ENCODE measurements at places on chromosomes 4 and X. TPM values are rescaled to one million over a fixed set of nuclear protein-coding genes. Genes with fewer than 3 reads are reported as not detected.

DNA sequence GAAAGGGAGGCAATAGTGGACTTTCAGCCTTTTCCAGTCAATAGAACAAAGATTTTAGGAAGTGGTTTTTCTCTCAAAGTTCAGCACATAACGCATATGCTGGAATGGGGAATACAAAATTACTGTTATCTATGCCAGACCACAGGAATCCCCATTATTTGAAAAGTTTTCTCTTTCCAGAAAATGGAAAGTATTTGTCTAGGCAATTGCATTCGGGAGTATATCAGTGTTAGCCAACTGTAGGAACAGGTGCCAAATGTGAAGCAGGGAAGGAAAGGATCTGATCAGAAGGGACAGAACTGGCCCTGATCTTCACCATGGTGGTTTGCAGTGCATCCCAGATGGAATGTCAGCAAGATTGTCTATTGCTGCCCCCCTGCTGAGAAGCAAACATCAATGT lies 213.6 kb downstream of the CPE start:
- H3K27me3 ChIP-seq: peaks cover 3% of the 10 kb centered on the region
- DNase-seq: no peak
- H3K4me1 ChIP-seq: no peaks in the 10 kb centered on the region
- no peak overlapping the region for H3K27ac ChIP-seq
- H3K4me3 ChIP-seq: no peak overlapping the region

Gene HMGB2
- 614 TPM for total RNA-seq

DNA sequence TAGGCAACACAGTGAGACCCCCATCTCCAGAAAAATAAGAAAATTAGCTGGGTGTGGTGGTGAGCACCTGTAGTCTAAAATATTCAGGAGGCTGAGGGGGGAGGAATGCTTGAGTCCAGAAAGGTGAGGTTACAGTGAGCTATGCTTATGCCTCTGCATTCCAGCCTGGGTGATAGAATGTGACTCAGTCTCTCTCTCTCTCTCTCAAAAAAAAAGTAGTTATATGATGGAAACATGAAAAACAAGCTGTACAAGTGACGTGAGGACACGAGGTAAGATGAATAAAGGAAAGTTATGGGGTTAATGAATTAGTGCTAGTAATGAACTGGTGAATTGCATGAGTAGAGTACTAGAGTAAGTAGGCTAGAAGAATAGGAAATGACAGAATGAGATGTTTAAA lies 21.8 kb upstream of the CAMK2D start:
- H3K4me3 ChIP-seq: no peak overlapping the region
- no peak for DNase-seq
- H3K4me1 ChIP-seq: peaks cover 16% of the 10 kb centered on the region
- H3K27ac ChIP-seq: no peak overlapping the region
- no peaks in the 10 kb centered on the region for H3K27me3 ChIP-seq

DNA sequence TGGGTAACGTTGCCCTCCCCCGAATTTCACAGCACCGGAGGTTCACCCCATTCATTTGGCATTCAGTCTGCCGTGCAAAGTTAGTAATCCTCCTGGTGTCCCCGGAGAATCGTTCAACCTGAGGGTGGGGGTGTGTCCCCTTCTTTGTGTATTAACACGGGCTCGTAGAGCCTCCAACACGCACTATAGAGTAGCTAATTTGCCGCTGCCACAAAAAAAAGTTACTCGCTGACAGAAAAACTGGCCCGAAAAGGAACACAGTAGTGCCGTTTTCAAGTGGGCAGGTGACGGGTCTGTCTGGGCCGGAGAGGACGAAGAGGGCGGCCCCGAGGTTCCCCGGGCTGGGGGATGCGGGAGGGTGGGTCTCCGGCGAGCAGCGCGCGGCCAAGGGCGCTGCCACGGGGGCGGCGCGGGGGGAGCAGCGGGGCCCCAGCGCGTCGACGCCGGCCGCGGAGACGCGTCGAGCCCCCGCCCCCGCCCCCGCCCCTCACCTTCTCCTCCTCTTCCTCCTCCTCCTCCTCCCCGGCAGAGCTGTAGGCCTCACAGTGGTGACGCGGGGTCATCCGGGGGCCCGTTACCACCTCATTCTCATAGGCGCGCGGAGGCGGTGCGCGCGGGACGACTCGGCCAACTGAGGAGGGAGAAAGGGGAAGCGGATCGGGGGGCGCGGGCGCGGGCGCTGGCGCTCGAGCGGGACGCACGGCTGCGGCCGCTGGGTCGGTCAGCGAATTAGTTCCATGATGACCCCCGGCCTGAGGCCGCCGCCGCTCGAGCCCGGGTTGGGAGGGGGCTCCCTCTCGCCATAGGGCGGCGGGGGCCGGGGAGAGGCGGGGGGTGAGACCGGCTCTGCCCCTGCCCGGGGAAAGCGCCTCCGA lies 571 bp downstream of the CCNI start:
- H3K4me1 ChIP-seq: peaks cover 29% of the 10 kb centered on the region
- peak; percentile 86 for DNase-seq
- H3K4me3 ChIP-seq: peak overlapping the region; percentile 93
- H3K27ac ChIP-seq: no peak overlapping the region

GRCh38 chrX:106684207-106684606 lies 42.3 kb upstream of the RNF128 start:
- no peaks in the 10 kb centered on the region for H3K4me1 ChIP-seq
- H3K36me3 ChIP-seq: no peaks in the 10 kb centered on the region
- H3K4me3 ChIP-seq: no peak overlapping the region
- no peak for DNase-seq
- no peak overlapping the region for H3K27ac ChIP-seq
- no peaks in the 10 kb centered on the region for H3K27me3 ChIP-seq

Gene LRCH2
- not detected for total RNA-seq

Gene SOWAHB
- not detected for total RNA-seq

Gene TRIM75
- not detected for total RNA-seq

Gene NXF3
- not detected for total RNA-seq

DNA sequence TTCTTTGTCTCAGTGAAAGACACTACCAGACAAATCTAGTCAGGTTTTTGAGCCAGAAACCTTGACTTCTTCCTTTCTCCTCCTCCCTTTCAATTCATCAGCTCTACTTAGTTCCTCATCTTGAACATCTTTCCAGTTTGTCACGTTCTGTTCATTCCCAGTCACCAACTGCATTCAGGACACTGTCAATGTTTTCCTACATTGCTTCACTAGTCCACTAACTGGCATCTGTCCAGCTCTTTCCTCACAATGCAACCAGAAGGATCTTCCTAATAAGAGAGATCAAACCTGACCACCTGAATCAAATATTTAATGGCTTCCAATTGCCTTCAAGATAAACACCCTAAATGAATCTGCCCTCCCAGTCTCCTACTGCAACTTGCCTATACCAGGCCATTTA lies 52.5 kb downstream of the SYNPO2 start:
- no peaks in the 10 kb centered on the region for H3K4me1 ChIP-seq
- H3K27me3 ChIP-seq: peaks cover 8% of the 10 kb centered on the region
- no peak overlapping the region for H3K27ac ChIP-seq
- H3K36me3 ChIP-seq: no peaks in the 10 kb centered on the region
- H3K4me3 ChIP-seq: no peak overlapping the region
- no peak for DNase-seq

- DNase-seq: no peak
- H3K4me1 ChIP-seq: peaks cover 23% of the 10 kb centered on the region
- peak overlapping the region; percentile 56 for H3K4me3 ChIP-seq
- H3K27me3 ChIP-seq: no peaks in the 10 kb centered on the region
- peak overlapping the region; percentile 60 for H3K27ac ChIP-seq
Measured at GRCh38 chrX:49003696-49004095, 1.6 kb upstream of the GRIPAP1 start.

Gene YY2
- 0.75 TPM for total RNA-seq

DNA sequence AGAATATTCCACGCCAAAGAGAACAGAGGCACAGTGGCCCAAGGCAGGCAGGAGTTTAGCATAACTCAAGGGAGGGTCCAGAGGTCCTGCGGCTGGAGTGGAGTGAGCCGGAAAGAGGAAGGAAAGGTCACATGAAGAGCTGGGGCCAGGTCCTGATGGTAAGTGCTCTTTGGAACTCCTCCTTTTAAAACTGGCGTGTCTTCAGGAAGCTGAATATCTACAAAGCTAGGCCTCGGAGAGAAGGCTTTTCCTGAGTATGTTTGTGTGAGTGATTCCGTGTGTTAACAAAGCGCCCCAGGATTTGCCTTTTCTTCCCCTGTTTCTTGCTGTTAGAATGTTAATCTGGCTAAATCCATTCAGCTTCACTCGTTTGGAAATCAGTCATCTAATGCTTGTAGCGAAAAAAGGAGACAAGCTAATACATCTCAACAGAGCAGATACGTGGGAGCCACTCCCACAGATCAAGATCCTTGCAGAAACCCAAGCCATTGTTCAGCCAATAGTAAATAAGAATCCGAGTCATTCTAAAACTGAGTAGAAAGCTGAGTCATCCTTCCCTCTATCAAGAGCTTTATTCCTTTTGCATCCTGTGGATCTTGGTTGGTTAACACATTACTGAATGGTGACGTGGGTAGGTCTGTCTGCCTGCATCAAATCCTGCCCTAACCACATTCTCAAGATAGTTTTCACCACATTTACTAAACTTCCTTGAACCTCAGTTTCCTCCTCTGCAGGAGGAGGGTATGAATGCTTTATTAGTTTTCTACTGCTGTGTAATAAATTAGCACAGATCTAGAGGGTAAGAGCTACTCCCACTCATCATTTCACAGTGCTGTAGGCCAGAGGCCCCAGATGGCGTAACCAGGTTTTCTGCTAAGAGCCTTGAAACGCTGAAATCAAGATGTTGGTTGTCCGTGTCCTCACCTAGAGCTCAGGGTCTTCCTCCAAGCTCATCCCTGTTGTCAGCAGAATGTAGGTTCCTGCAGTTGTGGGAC lies 43.2 kb upstream of the RBM47 start:
- peaks cover 50% of the 10 kb centered on the region for H3K4me1 ChIP-seq
- H3K36me3 ChIP-seq: no peaks in the 10 kb centered on the region
- peak; percentile 71 for DNase-seq
- peak overlapping the region; percentile 92 for H3K27ac ChIP-seq
- H3K27me3 ChIP-seq: no peaks in the 10 kb centered on the region
- H3K4me3 ChIP-seq: peak overlapping the region; percentile 63

DNA sequence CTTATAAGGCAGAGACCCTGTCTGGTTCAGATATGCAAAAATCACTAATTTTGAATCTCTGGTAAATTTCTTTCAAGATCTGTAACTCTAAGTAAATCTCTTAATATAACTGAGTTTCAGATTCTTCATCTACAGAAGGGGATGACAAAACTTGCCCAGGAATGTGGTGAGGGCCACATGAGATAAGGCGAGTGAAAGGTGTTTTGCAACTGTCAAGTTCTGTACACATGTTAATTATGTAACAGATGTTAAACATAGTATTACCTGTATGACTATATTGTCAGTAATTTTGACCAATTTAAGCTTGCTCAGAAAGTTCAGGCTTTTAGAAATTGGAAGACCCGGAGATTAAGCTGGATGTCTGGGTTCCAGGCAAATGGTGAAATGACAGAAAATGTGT lies 549 bp upstream of the GLRB start:
- DNase-seq: no peak
- H3K4me1 ChIP-seq: no peaks in the 10 kb centered on the region
- no peak overlapping the region for H3K4me3 ChIP-seq
- H3K36me3 ChIP-seq: no peaks in the 10 kb centered on the region

DNA sequence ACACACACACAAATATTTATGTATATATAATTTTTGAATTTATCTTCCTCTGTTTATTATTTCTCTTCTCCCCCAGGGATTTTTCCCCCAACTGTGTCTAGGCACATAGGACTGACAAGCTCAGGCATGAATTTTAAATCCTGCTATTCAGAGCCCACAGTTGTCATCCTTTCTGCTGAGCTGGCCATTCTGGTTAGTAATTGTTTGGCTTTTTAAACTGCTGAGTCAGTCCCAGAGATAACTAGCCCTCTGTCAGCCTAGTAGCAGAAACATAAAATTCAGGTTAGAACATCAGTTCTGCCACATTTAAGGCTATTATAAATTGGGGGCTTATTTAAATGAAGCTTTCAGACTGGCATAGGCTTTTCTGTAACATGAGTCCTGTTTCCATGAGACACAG lies 151.7 kb upstream of the MAOA start:
- no peaks in the 10 kb centered on the region for H3K27me3 ChIP-seq
- H3K27ac ChIP-seq: no peak overlapping the region
- no peaks in the 10 kb centered on the region for H3K36me3 ChIP-seq
- no peak overlapping the region for H3K4me3 ChIP-seq
- peaks cover 2% of the 10 kb centered on the region for H3K4me1 ChIP-seq

DNA sequence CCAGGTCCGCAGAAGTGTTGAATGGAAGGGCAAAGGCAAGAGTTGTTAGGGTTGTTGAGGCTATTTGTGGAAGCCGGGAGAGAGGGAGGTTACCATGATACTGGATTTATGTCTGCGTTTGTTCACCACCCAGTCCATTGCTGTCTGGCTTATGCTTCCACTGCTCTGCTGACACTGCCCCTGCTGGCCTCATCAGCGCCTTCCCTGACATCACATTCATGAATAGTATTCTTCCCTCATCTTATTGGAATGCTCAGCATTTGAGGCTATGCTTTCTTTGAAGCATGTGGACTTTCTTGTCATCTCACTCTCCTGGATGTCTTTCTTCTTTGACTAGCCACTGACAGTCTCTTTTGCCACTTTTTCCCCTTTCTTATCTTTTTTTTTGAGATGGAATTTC lies 10.3 kb downstream of the GNL3L start:
- peaks cover 28% of the 10 kb centered on the region for H3K36me3 ChIP-seq
- H3K4me1 ChIP-seq: peaks cover 2% of the 10 kb centered on the region
- H3K27me3 ChIP-seq: no peaks in the 10 kb centered on the region
- DNase-seq: no peak
- H3K27ac ChIP-seq: no peak overlapping the region

DNA sequence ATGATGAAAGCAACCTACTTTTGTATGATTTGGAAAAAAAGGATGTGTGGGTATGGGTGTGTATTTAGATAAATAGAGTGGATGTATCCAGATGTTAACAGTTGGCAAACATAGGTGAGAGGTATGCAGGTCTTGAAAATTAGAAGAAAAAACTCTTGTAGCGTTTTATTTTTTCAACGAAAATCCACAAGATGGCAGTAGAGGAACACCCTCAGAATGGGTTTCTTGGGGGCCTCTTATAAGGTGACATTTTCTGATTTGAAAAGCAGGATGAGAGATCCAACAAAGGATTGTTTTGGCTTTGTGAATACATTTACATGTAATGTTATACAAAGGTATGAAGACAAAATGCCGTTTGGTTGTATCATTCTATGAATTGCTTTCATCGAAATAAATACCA lies 68.3 kb downstream of the FMR1NB start:
- no peak for DNase-seq
- H3K4me3 ChIP-seq: no peak overlapping the region
- no peaks in the 10 kb centered on the region for H3K4me1 ChIP-seq
- no peak overlapping the region for H3K27ac ChIP-seq

DNA sequence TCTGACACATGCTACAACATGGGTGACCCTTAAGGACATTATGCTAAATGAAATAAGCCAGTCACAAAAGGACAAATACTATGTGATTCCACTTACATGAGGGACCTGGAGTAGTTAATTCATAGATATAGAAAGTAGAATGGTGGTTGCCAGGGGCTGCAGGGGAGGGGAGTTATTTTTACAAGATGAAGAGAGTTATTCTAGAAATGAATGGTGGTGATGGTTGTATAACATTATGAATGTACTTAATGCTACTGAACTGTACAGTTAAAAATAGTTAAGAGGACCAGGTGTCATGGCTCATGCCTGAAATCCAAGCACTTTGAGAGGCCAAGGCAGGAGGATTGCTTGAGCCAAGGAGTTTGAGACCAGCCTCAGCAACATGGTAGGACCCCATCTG lies 59.5 kb upstream of the MSANTD1 start:
- H3K27ac ChIP-seq: peak overlapping the region; percentile 3
- H3K27me3 ChIP-seq: no peaks in the 10 kb centered on the region
- peaks cover 41% of the 10 kb centered on the region for H3K36me3 ChIP-seq

All from activated CD4-positive, alpha-beta memory T cell treated with anti-CD3 and anti-CD28 coated beads for 36 hours (primary cell).